ENCODE measurements at places on chromosomes 6 and 20. TPM values are rescaled to one million over a fixed set of nuclear protein-coding genes. Genes with fewer than 3 reads are reported as not detected.

Gene TNFRSF21
- polyA plus RNA-seq, result not detected

Gene GABRR1
- polyA plus RNA-seq, result not detected

Gene FAM209B
- polyA plus RNA-seq, result not detected

Gene TSHZ2
- 6.0 TPM for polyA plus RNA-seq

Gene SLA2
- 13.7 TPM for polyA plus RNA-seq

Gene DUSP15
- not detected for polyA plus RNA-seq

Gene OTOR
- not detected for polyA plus RNA-seq

Gene CALHM5
- polyA plus RNA-seq, result not detected

Gene SEL1L2
- not detected for polyA plus RNA-seq

Gene SMOC2
- polyA plus RNA-seq, result not detected

Gene SEMG2
- polyA plus RNA-seq, result not detected

Gene SLC25A27
- polyA plus RNA-seq, result 0.48 TPM

Gene RGL2
- 11.5 TPM for polyA plus RNA-seq

Gene NMBR
- polyA plus RNA-seq, result not detected

Gene GLYATL3
- not detected for polyA plus RNA-seq

Gene ENPP1
- not detected for polyA plus RNA-seq

Gene MSH5
- 2.6 TPM for polyA plus RNA-seq

Gene CRISP3
- not detected for polyA plus RNA-seq

Gene TUBB2B
- 0.18 TPM for polyA plus RNA-seq

Gene ECT2L
- 0.15 TPM for polyA plus RNA-seq

Gene CLIC5
- polyA plus RNA-seq, result 0.41 TPM

Gene PLN
- polyA plus RNA-seq, result 0.09 TPM

Gene TMEM244
- polyA plus RNA-seq, result not detected

Gene CNKSR3
- polyA plus RNA-seq, result 0.01 TPM

Gene CCN5
- polyA plus RNA-seq, result not detected

Gene DEFB127
- polyA plus RNA-seq, result not detected

Gene PDE7B
- 0.75 TPM for polyA plus RNA-seq

Gene GPRC6A
- polyA plus RNA-seq, result not detected

Gene FOXQ1
- not detected for polyA plus RNA-seq

Gene CCN2
- not detected for polyA plus RNA-seq

Gene ENPP3
- polyA plus RNA-seq, result 0.33 TPM

Gene CST1
- not detected for polyA plus RNA-seq

Gene LKAAEAR1
- 0.47 TPM for polyA plus RNA-seq

Gene SLC22A1
- not detected for polyA plus RNA-seq

Gene SIRPG
- 198 TPM for polyA plus RNA-seq

Gene IPCEF1
- 99.7 TPM for polyA plus RNA-seq

Gene TCP11
- polyA plus RNA-seq, result not detected

Gene CRISP2
- not detected for polyA plus RNA-seq

Gene MARCKS
- polyA plus RNA-seq, result not detected

Gene SULF2
- 0.60 TPM for polyA plus RNA-seq

Gene RNASET2
- 521 TPM for polyA plus RNA-seq

Gene SMPDL3A
- not detected for polyA plus RNA-seq

Gene LAMA4
- not detected for polyA plus RNA-seq

Gene TRIM40
- polyA plus RNA-seq, result not detected

Gene OR2H2
- not detected for polyA plus RNA-seq

Gene PRL
- not detected for polyA plus RNA-seq

Gene SOBP
- polyA plus RNA-seq, result not detected

Gene SYNDIG1
- not detected for polyA plus RNA-seq

Gene FAXC
- not detected for polyA plus RNA-seq

Gene MCCD1
- polyA plus RNA-seq, result not detected

Gene CTAGE9
- polyA plus RNA-seq, result not detected

Gene PERP
- polyA plus RNA-seq, result 0.17 TPM

Gene RIMS4
- not detected for polyA plus RNA-seq

Gene CNR1
- polyA plus RNA-seq, result not detected

Data from naive thymus-derived CD4-positive, alpha-beta T cell (primary cell).